ENCODE measurements at places on chromosomes 5 and 9.

- DNase-seq = no peak
Observed at GRCh38 chr5:107149243-107150005, 521.3 kb downstream of the EFNA5 start.

- no peak for DNase-seq
Observed at GRCh38 chr9:6575324-6576034, 70.0 kb downstream of the GLDC start.

GRCh38 chr5:96001262-96001661 lies 39.6 kb upstream of the ELL2 start:
- DNase-seq = no peak

GRCh38 chr9:88224938-88225337 lies 86.7 kb upstream of the SPATA31C2 start:
- DNase-seq = no peak

GRCh38 chr9:138007918-138008841 lies 130.6 kb downstream of the CACNA1B start:
- no peak for DNase-seq

GRCh38 chr9:134549336-134549735 lies 92.3 kb upstream of the COL5A1 start:
- no peak for DNase-seq

All from activated T-cell treated with anti-CD3 and anti-CD28 coated beads for 4 hours (primary cell).